ENCODE measurements at places on chromosomes 1 and 21. TPM values are rescaled to one million over a fixed set of nuclear protein-coding genes. Genes with fewer than 3 reads are reported as not detected.

The GPR37L1 gene
- total RNA-seq: 0.25 TPM

The GFI1 gene
- total RNA-seq: 6.8 TPM

The MX2 gene
- total RNA-seq: 4.8 TPM

The PLEKHA6 gene
- total RNA-seq: 23.8 TPM

The HSF2BP gene
- total RNA-seq: 0.23 TPM

The HES5 gene
- total RNA-seq: 0.25 TPM

The RYR2 gene
- total RNA-seq: 4.9 TPM

All from pancreas (tissue), 10 donors.